Activated CD4-positive, alpha-beta T cell treated with anti-CD3 and anti-CD28 coated beads, Interleukin-2, amount 50 U/mL, for 1 hour (primary cell): ENCODE measurements at places on chromosomes 2 and 18.

DNA sequence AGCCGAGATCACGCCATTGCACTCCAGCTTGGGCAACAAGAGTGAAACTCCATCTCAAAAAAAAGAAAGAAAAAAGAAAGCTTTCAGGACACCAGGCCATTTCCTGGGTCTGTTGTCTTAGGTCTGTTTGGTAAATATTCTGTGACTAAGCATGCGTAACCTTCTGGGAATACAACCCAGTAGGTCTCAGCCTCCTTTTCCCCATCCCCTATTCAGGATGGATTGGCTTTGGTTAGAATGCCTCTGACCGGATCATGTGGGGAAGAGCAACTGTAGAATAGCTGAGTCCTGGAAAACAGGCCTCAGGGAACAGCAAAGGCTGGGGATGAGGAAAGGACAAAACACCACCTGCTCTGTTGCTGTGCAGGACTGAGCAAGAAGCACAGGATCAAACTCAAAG, 1.6 kb upstream of the PDCL3 start:
- no peak for DNase-seq

DNA sequence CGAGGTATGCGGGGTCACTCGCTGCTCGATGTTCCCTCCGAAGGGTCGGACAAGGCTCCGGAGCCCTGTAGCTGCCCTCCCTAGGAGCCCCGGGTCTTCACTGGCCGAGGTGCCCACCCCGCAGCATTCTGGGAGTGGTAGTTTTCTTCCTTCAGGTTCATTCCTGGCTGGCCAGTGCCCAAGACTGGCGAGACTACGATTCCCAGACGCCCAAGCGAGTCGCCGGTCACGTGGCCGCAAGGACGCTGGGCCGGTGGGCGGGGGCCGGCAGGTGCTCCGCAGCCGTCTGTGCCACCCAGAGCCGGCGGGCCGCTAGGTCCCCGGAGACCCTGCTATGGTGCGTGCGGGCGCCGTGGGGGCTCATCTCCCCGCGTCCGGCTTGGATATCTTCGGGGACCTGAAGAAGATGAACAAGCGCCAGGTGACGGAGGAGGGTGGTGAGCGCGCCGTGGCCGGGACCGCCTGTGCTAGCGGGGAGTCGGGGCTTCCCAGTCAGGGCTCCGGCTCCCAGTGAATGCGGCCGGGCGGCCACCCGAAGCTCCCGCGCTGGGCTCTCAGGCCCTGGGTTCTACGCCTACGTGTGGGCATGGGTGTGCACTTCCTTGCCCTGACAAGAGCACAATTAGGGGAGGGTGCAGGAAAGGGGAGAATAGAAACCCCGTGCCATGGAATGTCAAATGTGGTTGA, at the start of gene SEC11C:
Gene SEC11C, plus strand, starts transcription at position 270 of the 687 bp plus-strand sequence. Its CDS starts 65 bp downstream, at position 335.
- peak; percentile 93 for DNase-seq

- DNase-seq = no peak
Observed at GRCh38 chr2:49770919-49771318, 616.6 kb upstream of the FSHR start.

GRCh38 chr2:72147303-72147971, at the start of gene CYP26B1:
Gene CYP26B1 (minus strand): TSS chr2:72147862. CDS start chr2:72147834, 28 bp downstream.
- DNase-seq = no peak

GRCh38 chr2:221465776-221466175, 106.3 kb downstream of the EPHA4 start:
- no peak for DNase-seq

GRCh38 chr18:2609604-2610003, 38.2 kb downstream of the NDC80 start:
- DNase-seq = no peak

- no peak for DNase-seq
Observed at GRCh38 chr2:96877631-96878092, 7.8 kb upstream of the SEMA4C start.

GRCh38 chr18:10332452-10332851, 122.0 kb upstream of the APCDD1 start:
- DNase-seq = no peak

DNA sequence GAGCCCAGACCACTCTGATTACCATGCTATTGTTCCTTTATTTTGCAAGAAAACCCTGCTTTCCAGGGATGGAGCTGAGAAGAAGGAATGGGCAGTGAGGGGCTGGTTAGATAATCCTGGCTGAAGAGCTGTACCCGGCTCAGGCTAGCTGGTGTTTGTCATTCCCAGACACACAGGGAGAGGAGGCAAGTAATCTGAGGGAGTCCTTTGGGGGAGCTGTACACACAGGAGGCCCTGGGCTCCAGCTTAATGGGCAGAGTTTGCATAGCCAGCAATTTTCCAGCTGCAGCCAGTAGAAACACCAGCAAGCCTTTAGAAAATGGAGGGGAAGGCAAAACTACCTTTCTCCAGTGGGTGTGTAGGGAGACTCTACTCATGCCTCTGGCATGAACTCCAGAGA, 259.3 kb downstream of the SOX11 start:
- DNase-seq = no peak

GRCh38 chr2:3282056-3282998, 95.3 kb downstream of the EIPR1 start:
- no peak for DNase-seq

GRCh38 chr2:182302174-182302573, 124.7 kb downstream of the PDE1A start:
- no peak for DNase-seq

DNA sequence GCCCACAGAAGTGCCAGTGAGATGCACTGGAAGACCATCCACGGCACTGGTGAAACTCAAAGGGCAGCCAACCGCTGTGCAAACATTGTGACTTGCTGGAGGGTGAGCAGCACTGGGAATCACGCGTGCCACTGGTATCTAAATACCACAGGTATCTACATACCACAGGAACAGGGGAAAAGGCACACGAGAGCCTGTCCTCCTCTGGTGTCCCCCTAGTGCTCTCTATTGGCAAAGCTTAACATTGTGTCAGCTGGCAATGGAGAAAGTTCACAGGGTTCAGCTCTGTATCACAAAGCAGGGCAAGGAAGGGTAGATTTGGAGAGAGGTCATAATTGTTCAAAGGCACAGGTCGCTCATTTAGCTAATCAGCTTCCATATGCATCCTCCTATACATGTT, 12.6 kb upstream of the SEC11C start:
- no peak for DNase-seq

GRCh38 chr2:158723921-158724802, 71.0 kb upstream of the DAPL1 start:
- DNase-seq = no peak

- DNase-seq = peak; percentile 33
Observed at GRCh38 chr2:191691016-191691735, 13.2 kb downstream of the NABP1 start.

DNA sequence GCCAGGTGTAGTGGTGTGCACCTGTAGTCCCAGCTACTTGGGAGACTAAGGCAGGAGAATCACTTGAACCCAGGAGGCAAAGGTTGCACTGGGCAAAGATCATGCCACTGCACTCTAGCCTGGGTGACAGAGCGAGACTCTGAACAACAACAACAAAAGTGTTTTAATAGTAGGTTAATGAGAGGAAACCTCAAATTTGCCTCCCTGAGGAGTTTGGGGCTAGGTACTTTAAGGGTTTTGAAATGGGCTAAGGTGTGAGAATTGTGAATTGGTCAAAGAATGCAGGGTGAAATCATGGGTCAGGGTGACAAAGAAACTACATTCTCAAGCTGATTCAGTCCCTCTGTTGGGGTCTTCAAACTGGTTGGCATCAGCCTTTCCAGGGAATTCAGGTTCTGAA, 60.7 kb upstream of the BOD1L2 start:
- no peak for DNase-seq

DNA sequence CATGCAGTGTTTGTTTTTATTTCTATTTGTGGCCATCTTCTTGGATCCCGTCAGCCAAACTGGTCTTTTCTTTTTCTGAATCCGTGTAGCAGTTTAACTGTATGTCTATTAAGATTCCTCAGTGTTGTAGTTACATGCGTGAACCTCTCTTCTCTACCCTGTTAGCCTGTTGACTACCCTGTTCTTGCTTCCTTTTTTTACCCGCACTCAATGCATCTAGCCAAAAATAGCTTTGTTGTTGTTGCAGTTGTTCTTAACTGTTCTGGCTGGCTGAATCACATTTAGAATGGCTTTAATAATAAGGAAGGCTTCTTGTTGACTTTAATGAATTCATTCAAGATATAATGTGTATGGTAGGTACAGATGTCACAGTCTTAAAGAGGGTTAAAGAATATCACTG, 137.1 kb downstream of the LCLAT1 start:
- no peak for DNase-seq

DNA sequence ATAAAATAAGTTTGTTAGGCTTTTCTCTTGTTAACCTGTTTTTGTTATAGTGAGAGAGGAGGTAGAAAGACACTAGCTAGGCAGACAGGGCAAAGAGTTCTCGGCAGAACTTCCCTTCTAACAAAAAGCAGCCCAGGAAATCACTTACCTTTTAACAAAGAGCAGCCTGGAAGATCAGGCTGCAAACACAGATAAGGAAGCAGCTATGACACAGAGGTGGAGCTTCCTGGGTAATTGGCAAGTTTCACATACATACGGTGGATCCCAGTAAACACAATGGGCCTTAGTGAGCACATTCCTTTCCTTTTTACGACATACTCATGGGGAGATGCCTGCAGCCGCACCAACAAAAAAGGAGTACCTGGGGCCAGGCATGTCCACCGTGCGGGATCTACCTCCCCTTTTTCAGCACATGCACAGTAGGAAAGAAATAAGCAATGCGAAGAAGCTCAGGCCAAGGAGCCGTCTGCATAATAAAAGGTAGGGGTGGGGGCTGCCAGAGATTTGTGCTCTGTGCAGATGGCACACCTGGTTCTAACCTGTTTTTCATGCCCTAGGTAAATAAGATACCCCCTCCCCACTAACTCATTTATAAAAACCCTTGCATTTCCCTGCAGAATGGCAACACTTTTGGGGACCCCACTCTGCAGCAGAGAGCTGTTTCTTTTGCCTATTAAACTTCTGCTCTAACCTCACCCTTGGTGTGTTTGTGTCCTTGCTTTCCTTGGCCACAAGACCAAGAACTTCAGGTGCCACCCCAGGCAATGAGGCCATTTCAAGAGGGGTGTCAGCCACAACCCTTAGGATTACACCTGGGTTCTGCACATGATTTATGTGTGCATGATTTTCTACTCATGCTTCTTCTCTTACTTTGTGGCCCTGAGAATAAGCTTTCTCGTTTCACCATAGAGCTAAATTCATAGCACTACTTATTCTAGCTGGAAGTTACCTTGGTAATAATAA, 26.5 kb downstream of the MDH1 start:
- no peak for DNase-seq

GRCh38 chr2:14735696-14736095, 103.2 kb downstream of the LRATD1 start:
- DNase-seq = no peak

DNA sequence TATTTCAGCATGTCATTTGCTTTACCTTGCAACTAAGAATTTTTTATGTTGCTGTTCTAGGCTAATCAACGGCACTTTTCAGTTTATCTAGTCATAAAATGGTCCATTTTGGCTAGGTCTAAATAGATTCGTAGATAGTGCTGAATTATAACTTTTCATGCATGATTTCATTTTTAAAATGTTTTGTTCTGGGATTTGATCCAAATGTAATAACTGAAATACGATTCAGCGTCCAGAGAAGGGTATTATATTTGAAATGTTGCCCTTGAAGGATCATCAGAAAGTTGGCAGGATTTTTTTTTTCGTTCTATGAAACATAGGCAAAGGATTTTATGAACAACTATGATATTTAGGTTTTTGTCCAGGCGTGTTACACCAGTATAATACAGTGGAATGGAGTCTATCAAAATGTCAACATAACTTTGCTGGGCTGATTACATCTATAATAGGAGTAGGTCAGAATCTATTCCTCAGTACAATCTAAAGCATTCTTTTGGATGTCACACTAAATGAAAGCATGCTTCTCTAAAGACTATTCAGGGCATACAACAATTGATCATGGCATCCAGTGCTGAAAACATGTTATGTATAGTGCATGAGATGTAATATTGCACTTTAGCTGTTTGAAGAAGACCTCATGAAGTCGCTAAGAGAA, 24.8 kb downstream of the TTC27 start:
- DNase-seq = no peak

DNA sequence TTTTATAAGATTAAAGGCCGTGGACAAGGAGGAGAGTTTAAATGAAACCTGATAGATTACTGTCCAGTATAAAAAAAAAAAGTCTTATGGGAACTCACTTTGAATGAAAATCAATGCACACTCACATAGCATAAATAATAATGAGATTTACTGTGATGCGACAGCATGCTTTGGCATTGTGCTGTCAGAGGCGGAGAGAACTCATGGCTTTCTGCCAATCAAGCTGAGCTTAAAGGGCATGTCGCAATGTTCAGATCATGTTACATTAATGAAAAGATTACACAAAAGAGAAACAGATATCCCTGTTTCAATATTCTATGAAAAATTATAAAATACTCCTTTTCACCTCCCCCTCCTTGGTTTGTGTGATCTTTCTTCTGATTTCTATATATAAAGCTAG, 310.8 kb downstream of the ERBB4 start:
- no peak for DNase-seq

DNA sequence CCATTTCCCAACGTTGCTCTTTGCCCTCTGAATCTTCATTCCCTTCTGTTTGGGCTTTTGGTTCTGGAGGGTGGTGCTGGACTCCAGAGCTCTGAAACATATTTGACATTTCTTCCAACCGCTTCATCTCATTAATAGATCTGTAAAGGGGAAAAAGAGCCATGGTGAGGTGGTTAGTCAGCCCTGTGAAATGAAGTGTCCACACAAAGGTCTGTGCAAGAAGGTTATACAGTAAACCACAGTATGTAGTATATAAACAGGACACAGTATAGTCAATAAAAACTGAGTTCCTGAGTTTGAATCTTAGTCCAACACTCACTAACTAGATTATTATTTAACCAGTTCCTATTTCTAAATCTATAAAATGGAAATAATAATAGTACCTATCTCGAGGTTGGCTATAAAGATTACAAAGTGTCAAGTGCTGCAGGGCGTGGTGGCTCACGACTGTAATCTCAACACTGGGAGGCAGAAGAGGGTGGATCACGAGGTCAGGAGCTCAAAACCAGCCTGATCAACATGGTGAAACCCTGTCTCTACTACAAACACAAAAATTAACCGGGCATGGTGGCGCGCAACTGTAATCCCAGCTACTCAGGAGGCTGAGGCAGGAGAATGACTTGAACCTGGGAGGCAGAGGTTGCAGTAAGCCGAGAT, 13.1 kb downstream of the STARD7 start:
- DNase-seq = no peak

DNA sequence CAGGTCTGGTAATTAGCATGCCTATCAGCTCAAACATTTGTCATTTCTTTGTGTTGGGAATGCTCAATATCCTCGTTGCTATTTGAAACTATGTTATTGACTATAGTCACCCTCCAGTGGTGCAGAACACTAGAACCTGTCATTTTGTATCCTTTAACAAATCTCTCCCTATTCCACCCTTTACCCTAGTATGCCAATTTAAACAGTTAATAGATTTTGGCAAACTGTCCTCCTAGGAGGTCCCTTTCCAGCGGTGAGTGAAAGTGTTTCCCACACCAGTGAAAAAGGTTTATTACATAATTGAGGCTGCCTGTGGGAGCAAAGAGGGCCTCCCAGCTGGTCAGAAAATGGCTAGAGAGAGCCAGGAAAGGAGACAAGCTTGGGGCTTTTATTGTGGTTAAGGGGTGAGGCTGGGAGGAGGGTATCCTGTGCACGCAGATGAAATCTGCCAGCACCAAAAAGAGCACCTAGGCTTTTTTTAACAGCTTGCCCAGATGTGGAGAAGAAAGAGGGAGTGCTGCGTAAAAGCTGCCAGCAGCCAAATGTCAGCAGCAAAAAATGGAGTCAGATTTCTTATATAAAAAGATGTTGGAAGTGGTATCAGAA, 1.8 kb upstream of the DRC1 start:
- DNase-seq = no peak
